ENCODE measurements at places on chromosomes 11 and 22.

- no peak for DNase-seq
These were observed 1.2 kb downstream of the FAM89B start for GRCh38 chr11:65573391-65574079.

- no peak for DNase-seq
These were observed 77.7 kb downstream of the USP35 start for GRCh38 chr11:78266451-78266850.

- DNase-seq: no peak
These were observed 123.3 kb downstream of the METTL15 start for GRCh38 chr11:28231475-28231874.

DNA sequence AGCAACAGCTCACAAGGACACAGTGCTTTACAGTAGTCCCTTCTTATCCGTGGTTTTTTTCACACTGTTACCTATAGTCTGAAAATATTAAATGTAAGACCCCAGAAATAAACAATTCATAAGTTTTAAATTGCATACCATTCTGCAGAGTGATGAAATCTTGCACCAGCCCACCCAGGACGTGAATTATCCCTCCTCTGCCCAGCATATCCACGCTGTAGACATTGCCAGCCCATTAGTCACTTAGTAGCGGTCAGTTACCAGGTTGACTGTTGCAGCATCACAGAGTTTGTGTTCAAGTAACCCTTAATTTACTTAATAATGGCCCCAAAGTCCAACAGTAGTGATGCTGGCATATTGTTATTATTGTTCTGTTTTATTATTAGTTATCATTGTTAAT, 3.6 kb downstream of the CLTCL1 start:
- peak; percentile 90 for DNase-seq

- DNase-seq: peak; percentile 32
These were observed 41.0 kb downstream of the TIMP3 start for GRCh38 chr22:32842486-32842885.

DNA sequence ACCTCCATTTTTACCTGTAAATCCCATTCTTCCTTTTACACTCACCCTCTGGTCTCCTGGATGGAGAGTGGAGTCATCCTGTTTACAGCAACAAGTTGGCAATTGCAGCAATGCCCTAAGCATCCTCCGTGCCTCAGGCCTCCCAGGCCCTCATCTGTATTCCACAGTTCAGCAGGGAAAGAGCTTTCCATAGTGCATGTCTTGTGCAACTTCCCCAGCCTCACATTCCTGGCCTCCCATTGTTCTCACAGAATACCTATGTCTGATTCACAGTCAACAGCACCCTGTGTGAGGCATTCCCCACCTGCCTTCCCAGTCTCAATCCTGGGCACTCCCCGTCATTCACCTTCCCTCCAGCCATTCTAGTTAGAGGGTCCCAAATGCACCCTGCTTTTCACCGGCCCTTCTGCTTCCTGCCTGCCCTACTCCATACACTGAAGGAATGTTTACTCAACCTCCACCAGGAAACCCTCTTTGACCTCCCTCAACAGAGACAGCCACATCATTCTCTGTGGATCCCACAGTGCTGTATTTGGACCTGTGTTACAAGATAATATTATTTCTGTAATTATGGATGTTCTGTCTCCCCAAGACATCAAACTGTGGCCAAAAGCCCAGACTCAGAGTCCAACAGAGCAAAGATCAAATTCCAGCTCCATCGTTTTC, 405.7 kb downstream of the BUD13 start:
- peak; percentile 16 for DNase-seq

GRCh38 chr22:30234786-30235470, 11.6 kb downstream of the LIF start:
- peak; percentile 98 for DNase-seq

DNA sequence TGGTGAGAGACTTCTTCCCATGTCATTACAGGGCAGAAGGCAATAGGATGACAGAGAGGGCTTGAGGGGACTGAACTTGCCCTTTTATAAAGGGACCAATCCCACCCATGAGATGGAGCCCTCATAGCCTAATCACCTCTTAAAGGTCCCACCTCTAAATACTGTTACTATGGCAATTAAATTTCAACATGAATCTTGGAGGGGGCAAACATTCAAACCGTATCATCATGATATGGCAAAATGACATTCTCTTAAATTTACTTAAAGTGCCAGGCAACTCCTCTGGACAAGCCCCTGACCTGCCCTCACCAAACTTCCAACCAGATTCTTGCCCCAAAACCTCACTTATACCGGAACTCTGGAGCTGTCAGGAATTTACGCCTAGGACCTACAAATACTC, 100.8 kb upstream of the OR5AK2 start:
- DNase-seq: no peak

GRCh38 chr11:98549571-98549970, 471.2 kb upstream of the CNTN5 start:
- DNase-seq: no peak

DNA sequence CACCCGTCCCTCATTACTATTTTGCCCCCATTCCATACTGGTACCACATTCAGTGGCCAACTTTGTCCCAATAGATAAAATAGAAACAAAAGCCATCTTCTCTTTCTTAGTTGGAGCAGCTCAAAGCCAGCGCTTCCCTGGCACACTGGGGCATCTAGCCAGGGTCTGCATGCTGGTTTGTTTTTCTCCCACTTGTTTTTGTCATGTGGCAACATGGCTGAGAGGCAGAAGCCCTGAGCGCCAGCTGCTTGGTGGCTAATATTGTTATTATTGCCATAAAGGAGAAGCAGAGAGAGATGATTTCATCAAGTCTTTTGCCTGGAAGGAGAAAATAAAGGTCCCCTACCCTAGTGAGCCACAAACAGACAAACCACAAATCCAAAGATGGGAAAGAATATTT, 48.4 kb upstream of the CRTAM start:
- DNase-seq: no peak

DNA sequence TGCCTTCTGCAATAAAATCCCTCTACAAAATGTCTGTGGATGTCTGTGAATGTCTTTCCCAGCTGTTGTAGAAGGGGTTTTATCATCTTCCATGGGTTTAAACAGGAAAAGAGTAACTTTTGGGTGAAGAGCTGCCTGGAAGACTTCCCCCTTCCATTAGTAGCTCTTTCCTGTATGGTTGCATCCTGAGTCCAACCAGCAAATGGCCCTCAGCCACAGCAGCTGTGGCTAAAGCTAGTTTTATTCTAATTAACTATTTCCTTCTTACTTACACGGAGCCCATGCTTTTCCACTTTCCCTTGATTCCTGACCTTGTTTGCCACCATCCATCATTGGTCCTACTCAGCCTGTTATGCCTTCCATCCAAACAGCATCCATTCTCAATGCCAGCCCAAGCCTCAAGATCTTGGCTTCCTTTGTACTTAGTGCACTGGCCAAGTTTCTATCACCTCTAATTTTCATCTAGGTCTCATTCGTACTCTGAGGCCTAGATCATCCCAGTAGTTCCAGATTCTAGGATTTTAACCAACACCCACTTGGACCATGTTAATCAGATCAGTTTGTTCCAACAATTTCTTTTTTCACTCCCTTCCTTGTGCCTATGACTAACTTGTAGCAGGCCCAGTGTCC, 41.5 kb upstream of the CADM1 start:
- DNase-seq: no peak

- DNase-seq: no peak
These were observed 65.1 kb upstream of the USP47 start for GRCh38 chr11:11776714-11777113.

DNA sequence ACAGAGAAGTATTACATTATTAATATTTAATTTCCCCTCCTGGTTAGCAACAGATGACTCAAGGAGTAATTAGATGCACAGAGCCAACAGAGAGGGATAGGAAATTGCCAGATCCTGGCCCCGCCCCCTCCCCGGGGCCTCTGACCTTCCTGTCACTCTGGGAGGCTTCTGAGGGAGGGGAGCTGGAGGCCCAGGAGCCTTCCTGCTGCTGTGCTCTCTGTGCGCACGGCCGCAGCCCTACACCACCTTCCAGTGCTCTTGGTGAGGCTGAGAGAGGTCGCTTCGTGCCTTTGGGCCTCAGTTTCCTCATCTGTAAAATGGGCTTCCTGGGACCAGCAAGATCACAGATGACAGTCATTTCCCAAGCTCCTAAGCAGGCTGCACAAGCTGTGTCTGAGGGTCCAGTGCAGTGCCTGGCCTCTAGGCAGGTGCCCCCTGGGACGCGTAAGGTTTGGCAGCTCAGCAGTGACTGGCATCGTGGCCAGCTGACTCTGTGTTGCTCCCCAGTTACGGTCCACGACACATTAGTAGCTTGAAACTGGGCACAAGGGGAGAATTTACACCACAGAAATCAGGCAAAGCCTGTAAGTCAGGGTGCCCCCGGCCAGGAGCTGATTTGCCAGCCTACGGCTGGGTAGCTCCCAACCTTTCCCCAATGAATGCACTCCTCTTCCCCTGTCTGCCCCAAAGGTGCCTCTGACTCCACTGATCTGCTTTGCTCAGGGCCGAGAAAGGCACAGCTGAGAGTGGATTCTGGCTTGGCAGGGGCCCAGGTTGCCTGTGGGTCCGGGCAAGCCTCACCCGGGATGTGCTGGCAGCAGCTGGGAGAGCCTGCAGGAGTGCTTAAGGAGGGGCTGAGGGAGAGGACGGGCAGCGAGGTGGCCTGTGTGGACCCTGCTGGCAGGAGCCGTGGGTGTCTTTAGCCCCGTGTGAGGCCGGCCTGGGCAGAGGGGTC, 2.3 kb downstream of the ADORA2A start:
- no peak for DNase-seq

DNA sequence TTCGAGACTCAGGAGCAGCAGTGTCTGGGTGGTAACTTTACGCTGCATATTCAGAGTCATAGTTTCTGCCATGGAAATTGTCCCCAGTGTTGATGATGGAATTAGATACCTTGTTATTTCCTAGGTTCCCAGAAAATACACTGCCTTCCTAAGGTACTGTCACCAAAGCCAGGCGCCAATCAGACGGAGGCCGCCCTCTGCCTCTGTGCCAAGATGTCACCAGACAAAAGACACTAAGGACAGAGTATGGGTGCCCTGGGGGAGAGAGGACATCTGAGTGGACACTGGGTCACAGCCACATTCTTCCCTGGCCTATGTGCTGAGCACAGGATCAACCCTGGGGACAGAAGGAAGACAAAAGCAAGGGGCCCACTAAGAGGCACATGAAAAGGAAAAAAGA, 11.2 kb downstream of the PLA2G6 start:
- no peak for DNase-seq

- DNase-seq: no peak
These were observed 26.5 kb downstream of the CTTN start for GRCh38 chr11:70424765-70425344.

GRCh38 chr11:60910711-60911380, 3.1 kb upstream of the TMEM109 start:
- DNase-seq: no peak

- no peak for DNase-seq
These were observed 24.8 kb downstream of the MCM5 start for GRCh38 chr22:35424761-35425160.

DNA sequence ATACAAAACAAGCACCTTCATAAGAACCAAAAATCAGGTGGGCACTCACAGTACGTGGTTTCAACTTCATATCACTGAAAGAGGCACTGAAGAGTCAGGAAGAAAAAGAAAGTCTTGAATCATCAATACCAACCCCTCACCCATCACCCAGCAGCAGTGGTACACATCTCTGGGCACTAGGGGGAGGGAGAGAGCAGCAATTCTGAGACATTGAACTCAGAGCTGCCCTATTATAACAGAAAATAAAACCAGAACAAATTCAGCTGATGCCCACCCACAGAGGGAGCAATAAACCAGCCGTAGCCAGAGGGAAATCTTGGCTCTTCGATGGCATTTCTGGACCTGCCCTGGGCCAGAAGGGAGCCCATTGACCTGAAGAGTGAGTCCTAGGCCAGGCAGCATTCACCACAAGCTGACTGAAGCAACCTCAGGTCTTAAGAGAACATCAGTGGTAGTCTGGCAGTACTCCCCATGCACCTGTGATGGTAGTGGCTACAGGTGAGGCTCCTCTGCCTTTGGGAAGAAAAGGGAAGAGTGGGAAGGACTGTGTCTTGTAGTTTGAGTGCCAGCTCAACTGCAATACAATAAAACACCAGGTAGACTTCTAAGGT, 42.2 kb upstream of the FAM181B start:
- DNase-seq: peak; percentile 55

GRCh38 chr22:29308791-29309262, 2.4 kb downstream of the GAS2L1 start:
- DNase-seq: peak; percentile 49

- no peak for DNase-seq
These were observed at the start of gene OVOL1 for GRCh38 chr11:65786786-65787636. TSS of gene OVOL1 (plus strand) at chr11:65787063. CDS start at chr11:65787374, 311 bp downstream.

DNA sequence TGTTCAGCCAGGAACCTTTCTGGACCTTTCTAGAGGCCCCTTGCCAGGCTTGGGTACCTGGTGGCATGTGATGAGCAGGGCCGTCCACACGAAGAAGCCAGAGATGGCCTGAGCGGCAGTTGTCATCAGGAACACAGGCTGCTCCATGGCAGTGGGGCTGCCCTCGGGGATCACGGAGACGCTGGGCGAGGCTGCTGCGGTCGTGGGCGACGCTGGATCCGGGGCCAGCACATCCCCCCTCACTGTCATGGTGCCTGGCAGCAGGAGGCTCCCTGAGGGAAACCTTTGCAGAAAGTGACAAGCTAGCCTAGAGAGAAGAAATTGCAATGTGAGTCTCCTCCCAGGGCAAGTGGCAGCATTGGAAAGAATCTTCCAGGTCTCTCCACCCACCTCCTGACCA, 25.1 kb downstream of the TMEM184B start:
- no peak for DNase-seq

DNA sequence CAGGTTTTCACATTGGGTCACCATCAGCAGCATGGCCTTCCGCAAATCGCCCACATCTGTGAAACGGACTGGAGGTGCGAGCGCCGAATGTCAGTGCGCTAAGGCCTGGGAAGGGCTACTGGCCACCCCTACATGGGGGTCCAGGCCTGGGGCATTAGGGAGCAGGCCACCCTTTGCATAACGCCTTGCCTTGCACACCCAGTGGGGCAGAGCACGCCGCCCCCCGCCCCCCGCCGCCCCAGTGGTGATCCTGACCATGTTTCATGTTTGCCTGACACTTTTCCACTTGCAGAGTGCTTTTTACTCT, 2.6 kb downstream of the GRK2 start:
- no peak for DNase-seq

DNA sequence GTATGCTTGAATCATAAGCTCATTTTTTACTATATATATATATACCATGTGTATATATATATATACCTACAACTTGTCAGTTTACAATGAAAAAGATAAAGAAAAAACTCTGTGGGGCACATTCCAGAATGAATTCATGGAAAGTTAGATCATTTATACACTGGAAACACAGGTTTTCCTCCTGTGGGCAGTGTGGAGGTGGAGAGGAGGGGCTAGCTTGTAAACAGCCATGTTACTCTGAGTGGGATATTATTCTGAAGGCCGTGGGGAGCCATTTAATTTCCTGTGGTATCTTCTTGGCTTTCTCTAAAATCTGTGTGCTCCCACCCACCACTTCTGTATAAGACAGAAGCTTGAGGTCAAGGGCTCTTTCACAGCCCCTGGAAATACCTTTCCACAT, 273.4 kb upstream of the MTNR1B start:
- DNase-seq: no peak

GRCh38 chr22:50315289-50316113, 8.1 kb upstream of the PLXNB2 start:
- no peak for DNase-seq

All from fibroblast of upper back skin (primary cell).